ENCODE measurements at places on chromosomes 6 and 20.
A peak's percentile ranks its signal among the peaks of the same experiment; 100 is the strongest.

- no peak for DNase-seq
Measured at GRCh38 chr6:156756630-156757610, 20.3 kb upstream of the ARID1B start.

DNA sequence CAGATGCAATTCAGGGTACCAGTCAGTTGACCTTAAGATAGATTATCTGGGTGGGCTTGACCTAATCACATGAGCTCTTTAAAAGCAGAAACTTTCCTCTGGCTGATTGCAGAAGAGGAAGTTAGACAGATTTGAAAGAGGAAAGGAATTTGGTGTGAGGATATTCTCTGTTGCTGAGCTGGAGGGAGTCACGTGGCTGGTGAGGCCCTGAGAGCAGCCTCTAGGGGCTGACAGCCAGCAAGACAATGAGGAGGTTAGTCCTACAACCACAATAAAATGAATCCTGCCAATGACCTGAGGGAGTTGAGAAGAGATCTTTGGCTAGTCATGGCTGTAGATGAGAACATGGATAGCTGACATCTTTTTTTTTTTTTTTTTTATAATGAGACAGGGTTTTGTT lies 87.0 kb upstream of the B3GAT2 start:
- DNase-seq = no peak

DNA sequence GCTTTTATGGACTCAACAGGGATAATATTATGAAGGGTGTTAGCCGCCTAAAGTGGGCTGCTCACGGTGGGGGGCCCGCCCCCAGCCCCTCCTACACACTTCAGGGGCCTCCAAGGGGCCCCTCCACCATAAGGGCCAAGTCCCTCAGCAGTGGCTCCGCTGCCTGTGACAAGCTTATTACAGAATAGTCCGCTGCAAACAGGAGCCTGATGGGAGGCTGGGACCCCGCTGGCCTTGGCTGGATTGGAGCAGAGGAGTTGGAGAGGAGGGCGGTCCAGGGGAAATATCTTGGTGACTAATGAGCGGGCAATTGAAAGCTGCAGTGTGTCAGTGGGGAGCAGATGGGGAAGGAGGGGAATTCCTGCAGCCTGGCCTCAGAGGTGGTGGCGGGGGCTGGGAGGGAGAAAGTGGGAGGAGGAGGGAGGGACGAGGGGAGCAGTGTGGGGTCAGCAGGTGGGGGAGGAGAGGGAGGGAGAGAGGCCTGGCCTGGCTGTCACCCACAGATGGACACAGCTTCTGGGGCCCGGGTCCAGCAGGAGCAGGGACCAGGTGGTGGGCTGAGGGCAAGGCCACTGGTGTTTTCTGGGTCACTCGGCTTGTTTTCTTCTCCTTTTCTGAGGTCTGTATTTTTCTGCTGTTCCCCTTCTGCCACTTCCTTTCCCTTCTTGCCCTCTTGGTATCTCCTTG lies 57.6 kb upstream of the FOXP4 start:
- DNase-seq = no peak

GRCh38 chr6:166567107-166567506 lies 19.4 kb downstream of the RAMACL start:
- DNase-seq = no peak

- DNase-seq = no peak
Measured at GRCh38 chr20:10064611-10065010, 29.8 kb downstream of the ANKEF1 start.

DNA sequence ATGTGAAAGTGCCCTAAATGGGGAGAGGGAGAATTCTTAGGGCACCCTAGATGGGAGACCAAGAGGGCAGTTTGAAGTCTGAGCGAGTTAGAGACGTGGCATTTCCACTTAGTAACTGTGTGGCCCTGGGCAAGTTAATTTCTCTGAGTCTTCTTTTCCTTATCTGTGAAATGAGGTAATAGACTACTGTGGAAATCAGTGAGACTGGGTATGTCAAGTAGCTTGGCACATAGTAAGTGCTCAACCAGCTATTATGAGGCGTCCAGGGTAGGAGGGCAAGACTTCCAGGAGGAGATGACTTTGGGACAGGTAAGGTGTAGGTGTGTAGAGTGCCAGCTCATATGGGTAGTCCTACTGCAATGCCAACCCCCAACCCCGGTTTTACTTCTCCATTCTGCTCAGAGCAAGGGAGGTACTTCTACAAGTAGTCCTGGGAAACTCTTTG lies 770 bp downstream of the KIF3B start:
- DNase-seq = peak; percentile 23

Data from CD4-positive, alpha-beta T cell treated with Interferon gamma for 1 hour (primary cell).